ENCODE measurements at places on chromosomes 5 and 9.
A peak's percentile ranks its signal among the peaks of the same experiment; 100 is the strongest.

- peak; percentile 94 for DNase-seq
Observed at GRCh38 chr5:170597109-170597751, 93.4 kb downstream of the KCNIP1 start.

DNA sequence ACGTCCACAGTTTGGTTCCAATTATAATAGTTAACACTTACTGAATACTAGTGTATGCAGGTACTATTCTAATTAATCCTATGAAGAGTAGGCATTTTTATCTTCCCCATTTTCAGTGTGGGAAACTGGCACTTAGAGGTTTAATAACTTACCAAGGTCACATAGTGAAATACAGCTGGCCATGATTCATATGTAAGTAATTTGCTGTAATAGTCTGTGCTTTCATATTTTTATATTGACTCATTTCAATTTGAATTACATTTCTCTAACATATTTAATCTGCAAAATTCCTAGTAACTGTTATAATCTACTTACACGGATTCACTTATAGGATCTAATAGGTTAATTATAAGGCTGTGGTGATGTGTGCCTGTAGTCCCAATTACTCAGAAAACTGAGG lies 19.4 kb downstream of the CCNH start:
- DNase-seq = peak; percentile 56

DNA sequence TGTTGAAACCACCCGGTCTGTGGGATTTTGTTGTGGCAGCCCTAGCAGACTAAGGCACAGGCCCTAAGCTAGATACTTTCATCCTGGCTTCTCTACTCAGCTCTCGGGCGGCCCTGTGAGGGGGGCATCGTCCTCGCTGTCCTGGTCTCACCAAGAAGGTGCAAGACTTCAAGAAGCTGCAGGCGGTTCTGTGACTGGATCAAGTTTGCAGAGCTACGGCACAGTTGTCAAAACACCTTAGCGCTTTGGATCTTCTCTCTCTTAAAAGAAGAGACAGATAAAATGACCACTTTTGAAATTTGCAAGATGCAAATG lies 119.4 kb upstream of the PHYKPL start:
- no peak for DNase-seq

GRCh38 chr9:135888126-135888765 lies 19.1 kb downstream of the CAMSAP1 start:
- DNase-seq = no peak

DNA sequence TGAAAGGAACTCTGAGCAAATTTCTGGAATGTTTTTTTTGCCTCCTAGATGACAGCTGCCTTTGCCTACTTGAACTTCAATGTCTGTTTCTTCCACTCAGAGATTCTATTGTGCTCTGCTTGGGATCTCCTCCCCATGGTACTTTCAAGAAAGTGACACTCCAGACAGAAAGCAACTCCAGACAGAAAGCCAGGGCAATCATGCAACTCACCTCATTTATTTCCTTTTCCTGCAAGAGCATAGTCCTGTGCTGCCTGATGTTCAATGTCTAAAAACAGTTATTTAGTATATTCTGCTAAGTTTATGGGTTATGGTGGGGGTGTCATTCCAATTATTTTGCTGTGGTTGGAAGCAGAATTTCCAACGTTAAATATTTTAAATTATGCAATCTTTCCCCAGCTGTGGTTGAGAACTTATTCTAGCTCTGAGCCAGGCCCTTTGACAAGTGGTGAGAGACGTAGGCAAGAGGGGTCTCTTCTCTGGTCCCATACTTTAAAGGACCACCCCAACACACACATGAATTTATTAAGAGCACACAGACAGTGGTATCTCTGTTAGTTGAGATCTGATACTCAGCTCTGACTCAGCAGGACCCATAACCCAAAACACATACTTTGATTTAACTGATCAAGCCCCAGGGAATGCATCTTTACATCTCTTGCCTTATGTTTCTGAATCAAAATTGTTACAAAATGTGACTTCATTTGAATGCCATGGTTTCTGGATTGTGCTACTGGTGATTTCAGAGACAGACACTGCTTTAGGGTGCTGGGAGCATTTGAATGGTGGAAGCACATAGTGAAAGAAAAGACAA lies 39.5 kb upstream of the MAMDC2 start:
- no peak for DNase-seq

- no peak for DNase-seq
Observed at GRCh38 chr9:74557571-74557970, 60.4 kb downstream of the RORB start.

DNA sequence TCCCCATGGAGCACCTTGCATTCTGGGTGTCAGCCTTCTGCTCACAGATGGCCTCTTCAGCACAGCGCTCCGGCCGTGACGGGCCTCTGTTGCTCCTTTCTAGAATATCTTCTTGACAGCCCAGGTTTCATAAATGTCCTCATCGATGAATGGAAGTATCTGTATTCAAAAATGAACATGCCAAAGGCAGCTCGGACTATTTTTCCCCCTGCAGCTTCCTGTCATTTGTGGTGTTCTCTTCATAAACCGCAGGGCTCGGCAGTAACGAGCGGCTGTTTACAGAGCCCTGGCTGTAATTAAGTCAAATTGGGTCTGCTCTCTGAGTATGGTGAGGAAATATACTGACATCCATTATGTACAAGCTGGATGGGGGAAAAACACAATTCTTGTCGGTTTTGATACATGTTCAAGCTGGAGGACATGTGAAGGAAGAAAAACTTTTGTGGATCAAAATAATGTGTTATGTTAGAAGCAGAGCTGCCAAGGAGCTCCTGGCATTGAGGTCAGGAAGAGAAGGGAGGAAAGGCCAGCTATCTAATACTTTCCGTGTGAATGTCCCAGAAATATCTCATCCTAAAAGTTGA lies 154.1 kb upstream of the CD180 start:
- DNase-seq = no peak

GRCh38 chr5:31936683-31937082 lies 237.4 kb downstream of the GOLPH3 start:
- no peak for DNase-seq

GRCh38 chr5:67380431-67380830 lies 183.8 kb upstream of the CD180 start:
- no peak for DNase-seq

DNA sequence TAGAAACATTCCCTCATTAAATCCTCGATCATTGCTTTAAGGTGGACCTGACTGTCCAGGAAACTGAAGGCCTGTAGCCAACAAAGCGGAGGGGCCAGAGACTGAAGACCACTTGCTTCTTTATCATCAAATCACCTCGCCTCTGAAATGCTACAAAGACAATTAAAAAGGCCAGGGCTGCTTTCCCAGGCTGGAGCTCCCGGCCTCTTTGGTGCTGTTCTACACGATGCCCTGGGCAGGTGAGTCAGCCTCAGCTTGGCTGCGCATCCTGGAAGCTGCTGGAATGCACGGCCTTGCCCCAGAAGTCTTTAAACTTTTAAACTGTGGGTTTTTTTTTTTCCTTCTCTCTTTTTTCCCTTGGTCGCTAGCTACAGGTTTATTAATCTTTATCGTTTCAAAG lies 46.5 kb downstream of the SH3PXD2B start:
- peak; percentile 19 for DNase-seq

GRCh38 chr5:146051678-146052077 lies 53.7 kb downstream of the PLAC8L1 start:
- DNase-seq = no peak

DNA sequence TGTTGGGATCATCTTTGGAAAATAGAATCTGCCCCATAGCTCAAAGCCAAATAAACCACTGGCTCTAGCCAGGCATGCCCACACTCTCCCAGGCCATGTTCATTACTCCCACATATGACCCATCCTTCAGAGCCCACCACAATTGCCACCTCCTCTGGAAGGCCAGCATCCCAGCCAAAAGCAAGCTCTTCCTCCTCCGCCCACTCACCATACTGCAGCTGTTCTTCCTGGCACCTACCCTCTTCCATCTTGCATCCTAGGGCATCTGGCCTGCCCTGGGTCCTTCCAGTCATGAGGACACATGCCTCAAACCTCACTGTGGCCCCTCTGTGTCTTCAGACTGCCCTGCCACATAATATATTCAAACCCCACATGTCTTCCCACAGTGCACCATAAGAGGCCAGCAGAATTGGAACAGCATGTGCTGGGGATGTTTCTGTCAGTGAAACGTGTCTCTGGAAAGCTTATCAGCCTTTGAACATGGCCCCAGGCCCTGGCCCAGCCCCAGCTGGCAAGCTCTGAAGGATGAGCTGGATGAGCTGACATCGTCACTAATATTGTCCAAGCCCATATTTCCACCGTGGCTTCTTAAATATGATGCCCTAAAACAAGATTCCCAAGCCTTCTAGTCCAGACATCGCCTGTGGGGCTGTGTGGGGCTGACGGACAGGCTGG lies 230.8 kb downstream of the AGTPBP1 start:
- DNase-seq = no peak

DNA sequence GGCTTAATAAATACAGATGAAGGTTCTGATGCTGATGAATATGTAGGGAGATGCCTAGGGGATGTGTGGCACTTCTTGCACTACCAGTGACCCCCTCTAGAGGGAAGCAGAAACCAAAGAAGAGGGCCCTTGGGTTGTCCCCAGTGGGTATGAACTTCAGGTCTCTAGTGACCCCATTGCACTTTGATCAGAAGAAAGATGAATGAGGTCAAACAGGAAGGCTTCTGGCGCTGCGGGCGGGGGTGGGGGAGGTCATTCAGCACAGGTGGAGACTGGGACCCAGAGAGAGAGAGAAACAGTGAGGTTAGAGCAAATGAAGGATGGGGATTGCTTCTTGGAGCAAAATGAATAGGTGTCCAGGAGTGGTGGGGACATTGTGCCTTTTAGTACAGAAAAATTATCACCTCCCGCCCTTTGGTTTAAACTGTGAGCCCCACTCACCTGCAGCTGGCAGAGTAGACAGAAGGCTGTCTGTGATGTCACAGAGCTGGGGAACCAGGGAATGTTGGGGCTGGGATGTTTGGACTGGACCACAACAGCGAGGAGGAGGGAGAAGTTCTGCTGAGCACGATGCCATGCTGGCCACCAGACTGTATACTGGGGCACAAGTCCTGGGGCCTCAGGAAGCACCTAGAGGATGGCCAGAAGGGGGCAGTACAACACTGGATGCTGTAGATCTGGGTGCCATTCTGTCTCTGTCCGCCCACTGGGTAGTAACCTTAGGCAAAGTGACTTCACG lies at the start of gene TEX48:
TEX48 (minus strand) TSS at position 599 of the 739 bp plus-strand sequence. CDS start 10,469 bp downstream, outside the sequence.
- DNase-seq = no peak

DNA sequence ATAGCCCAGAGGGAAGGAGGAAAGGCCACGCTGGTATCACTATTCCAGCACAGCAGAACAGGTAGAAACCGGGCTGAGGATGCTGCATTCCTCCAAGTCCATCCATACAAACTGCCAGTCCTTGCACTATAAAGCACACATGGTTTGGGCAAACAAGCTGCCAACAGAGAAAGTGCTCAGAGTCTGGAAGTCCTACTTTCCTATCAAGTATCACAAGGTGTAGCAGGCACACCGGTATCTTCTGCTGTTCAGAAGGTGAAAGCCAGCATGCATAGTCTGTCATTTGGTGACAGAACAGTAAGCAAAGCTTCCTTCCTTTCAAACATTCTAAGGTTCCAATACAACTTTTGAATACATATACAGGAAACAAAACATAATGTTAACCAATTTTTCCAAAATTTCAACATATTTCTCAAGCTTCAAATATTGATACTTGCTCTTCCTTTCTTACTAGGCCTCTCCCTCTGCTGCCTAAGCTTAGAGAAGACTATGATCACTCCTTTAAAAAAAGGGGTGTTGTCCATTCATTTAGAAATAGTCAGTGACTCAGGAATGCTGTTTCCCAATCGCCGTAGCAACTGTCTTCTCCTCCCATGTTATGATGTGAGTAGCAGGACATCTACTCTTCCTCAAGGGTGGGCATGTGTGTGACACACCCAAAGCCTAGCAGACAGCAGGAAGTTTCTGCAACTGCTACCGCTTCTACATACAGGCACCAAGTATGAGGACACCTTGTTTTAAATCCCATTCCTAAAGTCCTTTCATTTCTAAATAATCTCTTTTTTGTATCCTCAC lies 14.7 kb downstream of the DIAPH1 start:
- DNase-seq = peak; percentile 87

Data from kidney epithelial cell (primary cell).